Naive B cell (primary cell): ENCODE measurements at places on chromosomes 6 and 20.

DNA sequence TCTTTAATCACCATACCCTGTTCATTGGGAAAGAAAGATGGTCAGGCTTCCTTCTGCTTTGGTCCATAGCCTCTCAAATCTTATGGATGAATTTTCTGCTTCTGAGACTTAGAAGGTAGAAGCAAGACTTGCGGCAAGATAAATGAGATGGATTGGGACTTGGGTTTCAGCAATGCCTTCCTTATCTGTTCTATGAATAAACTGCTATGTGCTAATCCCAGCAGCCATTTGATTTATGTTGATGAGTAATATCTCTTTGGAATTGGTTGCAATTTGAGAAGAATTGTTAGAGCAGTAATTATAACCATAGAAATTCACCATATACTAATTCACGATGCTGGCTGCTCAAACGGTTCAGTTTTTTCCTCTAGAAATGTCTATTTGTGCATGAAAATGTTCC, 48.3 kb downstream of the TXLNB start:
- DNase-seq: no peak

DNA sequence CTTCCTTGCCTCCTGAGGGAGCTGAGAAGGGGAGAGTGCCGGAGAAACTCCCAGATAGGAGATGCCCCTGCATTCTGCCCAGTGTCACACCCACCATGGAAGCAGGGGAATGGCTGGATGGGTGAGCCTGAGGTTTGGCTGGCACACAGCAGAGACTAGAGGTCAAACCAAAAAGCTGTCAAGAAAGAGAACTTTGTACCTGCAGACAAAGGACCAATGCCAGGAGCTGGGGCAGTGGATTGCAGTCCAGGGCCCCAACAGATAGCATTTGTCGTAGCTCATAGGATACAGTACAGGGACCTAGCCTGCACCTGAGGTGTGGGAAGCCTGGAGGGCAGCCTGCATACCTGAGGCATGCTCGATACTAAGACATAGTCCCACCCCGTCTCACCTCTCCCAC, 106.1 kb upstream of the GLP1R start:
- DNase-seq: no peak

DNA sequence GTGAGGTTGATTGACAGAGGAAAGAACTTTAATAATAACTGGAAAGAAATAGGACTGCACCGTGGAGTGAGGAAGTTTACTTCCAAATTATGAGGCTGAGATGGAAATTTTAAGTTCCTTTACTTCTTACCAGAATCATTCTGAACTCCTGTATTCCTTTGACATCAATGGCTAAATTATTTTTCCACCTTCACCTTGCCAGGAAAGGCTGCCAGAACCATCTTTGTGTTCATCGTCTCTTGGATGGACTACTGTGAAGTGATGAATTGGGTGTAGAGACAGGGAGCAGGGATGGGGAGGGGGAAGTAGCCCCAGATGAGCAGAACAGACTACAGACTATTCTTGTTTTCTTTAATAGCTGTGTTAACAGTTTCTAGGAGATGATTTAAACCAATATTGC, 102.1 kb upstream of the CEP162 start:
- no peak for DNase-seq

GRCh38 chr20:33545763-33546162, 55.9 kb downstream of the CBFA2T2 start:
- DNase-seq: no peak

- DNase-seq: peak; percentile 8
These were observed at the start of gene ESR1 for GRCh38 chr6:151807513-151808370. TSS of gene ESR1 (plus strand) at chr6:151807682. CDS start at chr6:151807913, 231 bp downstream.

GRCh38 chr6:52517502-52518278, 59.2 kb downstream of the TRAM2 start:
- DNase-seq: no peak

- DNase-seq: no peak
These were observed 39.0 kb downstream of the B4GALT5 start for GRCh38 chr20:49674383-49675352.

GRCh38 chr20:52536841-52537400, 345.3 kb upstream of the ZFP64 start:
- no peak for DNase-seq

GRCh38 chr20:61556111-61556510, 304.1 kb downstream of the CDH4 start:
- no peak for DNase-seq

- no peak for DNase-seq
These were observed 1.1 kb downstream of the BPIFB3 start for GRCh38 chr20:33054791-33055190.

DNA sequence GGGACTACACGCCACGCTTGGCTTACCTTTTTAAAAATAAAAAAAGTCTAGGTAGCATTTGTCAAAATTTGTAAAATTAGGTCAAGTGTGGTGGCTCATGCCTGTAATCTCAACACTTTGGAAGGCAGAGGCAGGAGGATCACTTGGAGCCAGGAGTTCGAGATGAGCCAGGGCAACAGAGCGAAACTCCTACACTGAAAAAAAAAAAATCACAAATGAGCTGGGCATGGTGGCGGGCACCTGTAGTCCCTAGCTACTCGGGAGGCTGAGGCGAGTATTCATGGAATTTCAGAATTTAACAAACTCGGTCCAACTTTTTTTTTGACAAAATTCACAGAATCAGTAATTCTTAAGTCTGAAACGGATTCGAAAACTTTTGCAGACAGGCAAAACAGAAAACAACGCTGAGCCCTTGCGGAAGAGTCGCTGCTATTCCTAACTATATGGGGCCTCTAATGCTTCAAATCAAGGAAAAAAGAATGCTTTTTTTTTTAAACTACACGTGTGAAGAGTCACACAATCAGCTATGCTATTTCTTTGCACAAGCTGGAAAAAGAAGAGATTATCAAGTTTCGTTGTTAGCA, 62.9 kb downstream of the GTF2H5 start:
- DNase-seq: no peak

DNA sequence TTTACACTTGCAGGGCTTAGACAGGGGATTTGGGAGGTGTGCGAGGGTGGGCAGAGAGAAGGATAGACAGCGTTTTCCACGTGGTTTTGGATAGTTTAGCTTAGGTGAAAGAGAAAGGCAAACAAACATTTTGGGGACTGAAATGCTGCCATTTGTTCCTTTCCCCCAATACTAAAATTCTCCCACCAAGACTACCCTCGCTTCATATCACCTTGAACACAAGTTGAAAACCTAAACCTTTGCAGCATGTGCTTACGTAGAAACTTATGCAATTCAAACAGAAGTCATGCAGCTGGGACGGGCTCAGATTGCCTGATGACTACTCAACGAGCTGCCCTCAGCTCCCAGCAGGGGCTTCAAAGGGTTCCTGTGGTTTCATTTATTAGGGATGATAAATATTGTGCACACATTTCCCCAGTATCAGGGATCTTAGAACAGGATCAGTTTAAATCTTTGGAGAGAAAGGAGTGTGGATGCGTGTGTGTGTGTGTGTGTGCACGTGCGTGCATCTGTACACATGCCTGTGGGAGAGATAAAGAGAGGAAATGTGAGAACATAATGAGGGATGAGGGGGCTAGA, 77.3 kb downstream of the SLC22A23 start:
- DNase-seq: no peak

GRCh38 chr6:34982424-34982852, 93.4 kb downstream of the ANKS1A start:
- DNase-seq: no peak

DNA sequence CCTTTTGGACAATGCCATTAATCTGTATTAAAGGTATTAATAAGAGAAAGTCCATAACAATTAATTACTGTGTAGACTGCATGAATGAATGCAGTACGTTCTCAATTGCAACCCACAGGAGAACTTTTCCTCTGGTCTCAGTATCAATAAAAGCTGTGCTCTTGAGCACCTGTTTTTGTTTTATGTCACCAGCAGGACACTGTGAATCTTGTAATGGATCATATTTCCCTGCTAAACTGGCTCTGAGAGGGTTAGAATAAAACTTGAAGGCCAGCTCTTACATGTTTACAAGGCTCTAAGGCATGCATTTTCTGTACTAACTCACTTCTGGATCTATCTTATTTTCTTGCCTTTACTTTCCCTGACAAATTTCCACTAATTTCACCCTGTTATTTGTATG, 214.3 kb upstream of the PLN start:
- DNase-seq: no peak

DNA sequence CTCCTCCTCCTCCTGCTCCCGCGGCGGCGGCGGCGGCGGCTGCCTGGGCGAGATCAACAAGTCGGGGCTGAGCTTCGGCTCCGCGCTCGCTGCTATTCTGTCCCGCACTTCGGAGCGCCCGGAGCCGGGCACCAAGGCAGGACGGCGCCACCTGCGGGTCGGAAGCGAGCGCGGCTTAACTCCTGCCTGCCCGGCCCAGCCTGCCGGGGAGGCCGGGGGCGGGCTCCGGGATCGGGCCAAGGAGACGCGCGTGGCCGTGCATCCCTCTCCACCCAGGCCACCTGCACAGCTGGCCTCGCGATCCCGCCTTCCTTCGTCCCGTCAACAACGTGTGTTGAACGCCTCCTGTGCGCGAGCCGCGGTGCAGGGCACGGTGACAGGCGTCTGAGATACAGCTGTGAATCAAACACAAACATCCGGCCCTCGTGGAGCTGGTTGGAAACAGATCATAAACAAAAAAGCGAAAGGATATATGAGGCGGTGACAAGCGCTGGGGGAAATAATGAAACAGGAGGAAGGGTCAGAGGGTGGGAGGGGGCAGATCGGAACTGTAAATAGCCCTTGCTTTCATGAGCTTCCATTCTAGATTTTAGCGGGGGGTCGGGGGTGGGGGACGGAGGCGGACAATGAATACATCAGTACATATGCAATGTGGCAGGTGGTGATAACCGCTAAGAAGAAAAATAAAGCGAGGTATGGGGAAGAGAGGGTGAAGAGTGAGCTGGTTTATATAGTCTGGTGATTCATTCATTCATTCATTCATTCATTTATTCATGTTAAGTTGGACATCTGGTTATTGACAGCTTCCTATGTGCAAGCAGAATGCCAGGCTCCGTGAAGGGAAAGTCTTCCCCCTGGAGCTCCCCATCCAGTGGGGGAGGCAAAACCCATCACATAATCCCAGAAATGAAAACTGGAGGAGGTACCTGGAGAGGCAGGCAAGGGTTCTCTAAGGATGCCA, 2.0 kb upstream of the KCNB1 start:
- DNase-seq: peak; percentile 6

GRCh38 chr20:48259456-48259855, 474.2 kb upstream of the SULF2 start:
- DNase-seq: no peak

- DNase-seq: no peak
These were observed at the start of gene CTCFL for GRCh38 chr20:57524511-57525176. TSS of gene CTCFL (minus strand) at chr20:57525140. CDS start at chr20:57524205, 935 bp downstream.

DNA sequence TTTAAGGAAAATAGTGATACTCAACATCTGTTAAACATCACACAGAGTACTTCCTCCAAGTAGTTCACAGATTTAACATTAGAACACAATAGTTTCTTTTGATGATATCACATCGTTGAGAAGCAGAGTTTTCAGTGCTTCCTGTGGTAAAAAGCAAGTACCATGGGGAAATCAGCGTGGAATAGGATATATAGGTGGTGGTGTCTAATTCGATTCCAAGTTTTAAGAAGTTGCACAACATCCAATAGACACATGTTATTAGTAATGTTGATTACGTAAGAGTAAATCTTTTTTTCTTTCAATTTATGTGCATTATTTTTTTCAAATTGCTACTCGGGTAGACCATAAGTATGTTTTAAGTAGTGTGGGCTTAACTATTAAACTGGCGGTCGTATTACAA, 360.7 kb downstream of the NKAIN2 start:
- no peak for DNase-seq

DNA sequence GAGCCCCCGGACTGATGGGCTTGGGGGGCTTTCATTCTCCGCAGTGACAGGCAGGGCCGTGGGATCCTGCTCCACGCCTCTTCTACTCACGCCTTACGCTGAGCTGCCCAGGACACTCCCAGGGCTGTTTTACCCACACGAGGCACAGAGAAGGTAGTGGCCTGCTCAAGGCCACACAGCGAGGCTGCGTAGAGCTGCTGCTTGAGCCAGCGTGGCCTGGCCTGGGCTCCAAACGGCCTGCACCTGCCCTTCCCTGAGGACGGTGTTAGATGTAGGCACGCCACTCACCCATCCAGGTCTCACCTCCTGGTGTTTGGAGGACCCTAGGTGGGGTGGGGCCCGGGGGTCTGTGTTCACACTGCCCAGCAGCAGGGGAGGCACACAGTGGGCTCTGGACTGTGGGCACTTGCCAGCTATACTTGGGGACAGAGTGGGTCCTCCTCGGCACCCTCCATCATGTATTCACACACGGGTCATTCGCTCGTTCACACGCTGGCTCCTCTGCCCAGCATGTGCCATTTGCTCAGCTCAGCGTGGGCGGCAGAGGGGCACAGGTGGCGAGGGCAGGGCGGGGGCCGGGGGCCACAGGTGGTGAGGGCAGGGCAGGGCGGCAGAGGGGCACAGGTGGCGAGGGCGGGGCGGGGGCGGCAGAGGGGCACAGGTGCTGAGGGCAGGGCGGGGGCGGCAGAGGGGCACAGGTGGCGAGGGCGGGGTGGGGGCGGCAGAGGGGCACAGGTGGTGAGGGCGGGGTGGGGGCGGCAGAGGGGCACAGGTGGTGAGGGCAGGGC, 18.4 kb upstream of the RBBP8NL start:
- DNase-seq: no peak

- DNase-seq: no peak
These were observed 104.6 kb upstream of the GLP1R start for GRCh38 chr6:38943964-38944363.

DNA sequence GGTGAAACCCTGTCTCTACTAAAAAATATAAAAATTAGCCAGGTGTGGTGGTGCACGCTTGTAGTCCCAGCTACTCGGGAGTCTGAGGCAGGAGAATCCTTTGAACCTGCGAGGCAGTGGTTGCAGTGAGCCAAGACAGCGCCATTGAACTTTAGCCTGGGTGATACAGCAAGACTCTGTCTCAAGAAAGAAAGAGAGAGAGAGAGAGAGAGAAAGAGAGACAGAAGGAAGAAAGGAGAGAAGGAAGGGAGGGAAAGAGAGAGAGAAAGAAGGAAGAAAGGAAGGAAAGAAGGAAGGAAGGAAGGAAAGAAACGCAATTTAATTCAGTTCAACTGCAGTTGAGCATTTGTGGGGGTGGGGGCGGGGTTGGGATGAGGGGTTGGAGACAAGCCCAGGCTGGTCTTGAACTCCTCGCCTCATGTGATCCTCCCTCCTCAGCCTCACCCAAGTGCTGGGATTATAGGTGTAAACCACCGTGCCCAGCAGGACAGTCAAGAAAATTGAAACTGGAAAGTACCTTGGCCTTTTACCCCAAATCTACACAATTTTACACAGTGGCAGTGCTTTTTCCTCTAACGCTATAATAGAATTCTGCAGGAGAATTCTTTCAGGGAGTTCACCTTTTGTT, 30.5 kb downstream of the TRIM27 start:
- no peak for DNase-seq
